Stimulated activated CD8-positive, alpha-beta memory T cell treated with anti-CD3 and anti-CD28 coated beads, Interleukin-12 subunit alpha, Interleukin-12 subunit beta, amount 100 ng/mL, for 1 hour (primary cell): ENCODE measurements at places on chromosomes 3 and 15.

GRCh38 chr3:21238661-21239060 is 512.3 kb downstream of the ZNF385D start:
- no peak for DNase-seq

GRCh38 chr15:32743411-32744140 is 25.8 kb downstream of the GREM1 start:
- no peak for DNase-seq

DNA sequence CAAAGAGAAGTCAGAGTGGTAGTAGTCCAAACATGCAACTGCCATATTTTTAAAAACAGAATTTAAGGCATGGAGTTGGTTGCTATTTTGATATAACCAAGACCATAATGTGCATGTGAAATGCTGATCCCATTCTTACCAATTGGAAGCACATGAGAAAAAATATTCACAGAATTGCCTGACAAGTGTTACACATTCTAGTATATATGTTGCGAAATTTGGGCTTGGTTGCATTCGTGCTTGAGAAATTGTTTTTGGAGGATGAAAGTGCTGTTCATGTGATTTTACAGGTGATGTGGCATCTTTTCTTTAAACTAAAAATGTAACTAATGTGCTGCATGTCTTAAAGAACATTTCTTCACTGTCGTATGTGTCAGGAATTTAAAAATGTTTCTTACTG is 199.7 kb downstream of the CHL1 start:
- no peak for DNase-seq

- DNase-seq = no peak
Measured at GRCh38 chr15:71629781-71630474, 180.4 kb upstream of the NR2E3 start.

DNA sequence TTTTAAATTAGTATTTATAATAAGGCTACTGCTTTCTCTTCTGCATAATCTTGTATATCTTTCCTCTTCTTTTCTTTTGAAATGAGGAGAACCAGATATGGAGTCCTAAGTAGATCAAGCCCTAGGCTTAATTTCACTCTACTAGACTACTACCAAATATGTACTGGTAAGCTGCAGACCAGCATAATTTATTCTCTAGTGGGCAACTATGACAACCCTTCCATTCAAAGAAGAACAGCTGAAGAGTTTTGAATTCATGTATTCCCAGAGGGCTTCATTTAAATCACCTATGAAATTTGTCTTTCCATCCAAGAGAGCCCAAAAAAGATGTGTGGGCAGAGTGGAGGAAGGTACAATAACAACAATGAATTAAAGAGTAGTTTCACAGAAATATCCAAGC is 10.0 kb downstream of the RAD18 start:
- no peak for DNase-seq

DNA sequence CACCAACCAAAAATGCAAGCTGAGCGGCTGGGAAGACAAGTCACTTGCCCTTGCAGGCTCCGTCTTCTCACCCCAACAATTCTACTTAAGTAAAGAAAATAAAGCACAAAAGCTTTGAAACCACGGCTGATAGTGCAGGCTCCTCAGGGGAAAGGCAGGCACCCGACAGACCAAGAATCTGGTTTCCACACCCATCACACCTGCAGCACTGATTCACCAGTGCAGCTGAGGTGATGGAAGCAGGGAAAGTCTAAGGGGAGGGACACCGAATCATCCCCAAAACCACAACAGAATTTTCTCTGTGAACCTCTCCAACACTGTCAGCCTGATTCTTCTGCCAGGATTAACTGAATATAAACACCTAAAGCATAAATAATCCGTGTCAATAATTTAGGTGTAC is 62.0 kb upstream of the NSMCE3 start:
- no peak for DNase-seq

DNA sequence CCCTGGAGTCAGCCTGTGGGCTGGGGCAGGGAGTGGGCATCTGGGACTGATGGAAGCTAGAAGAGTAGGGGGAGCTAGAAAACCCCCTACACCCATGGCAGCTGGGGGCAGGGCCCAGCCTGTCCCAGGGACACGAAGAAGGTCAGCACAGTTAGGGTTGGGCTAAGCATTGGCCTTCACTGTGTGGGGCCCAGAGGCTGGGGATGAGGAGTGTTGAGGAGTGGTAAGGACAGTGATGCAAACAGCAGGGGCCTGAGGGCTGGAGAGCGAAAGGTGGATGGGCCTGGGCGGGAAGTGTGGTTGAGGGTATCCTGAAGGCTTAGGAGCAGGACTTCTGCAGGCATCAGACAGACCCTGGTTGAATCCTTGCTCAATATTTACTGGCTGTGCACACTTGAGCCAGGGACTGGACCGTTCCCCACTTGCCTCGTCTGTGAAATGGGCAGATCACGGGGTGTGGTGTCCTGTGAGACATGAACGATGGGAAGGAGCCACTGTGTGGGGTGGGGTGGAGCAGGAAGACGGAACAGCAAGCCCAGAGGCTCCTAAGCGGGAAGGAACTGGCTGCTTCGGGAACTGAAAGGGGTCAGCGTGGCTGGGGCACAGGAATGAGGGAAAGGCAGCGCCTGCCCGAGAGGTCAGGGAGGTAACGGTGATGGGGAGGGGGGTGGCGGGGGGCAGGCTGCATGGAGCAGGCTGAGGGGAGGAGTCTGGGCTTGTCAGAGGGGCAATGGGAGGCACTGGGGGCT is 7.3 kb downstream of the PRKCD start:
- no peak for DNase-seq

GRCh38 chr15:27495963-27496459 is 525.0 kb downstream of the GABRG3 start:
- DNase-seq = no peak

DNA sequence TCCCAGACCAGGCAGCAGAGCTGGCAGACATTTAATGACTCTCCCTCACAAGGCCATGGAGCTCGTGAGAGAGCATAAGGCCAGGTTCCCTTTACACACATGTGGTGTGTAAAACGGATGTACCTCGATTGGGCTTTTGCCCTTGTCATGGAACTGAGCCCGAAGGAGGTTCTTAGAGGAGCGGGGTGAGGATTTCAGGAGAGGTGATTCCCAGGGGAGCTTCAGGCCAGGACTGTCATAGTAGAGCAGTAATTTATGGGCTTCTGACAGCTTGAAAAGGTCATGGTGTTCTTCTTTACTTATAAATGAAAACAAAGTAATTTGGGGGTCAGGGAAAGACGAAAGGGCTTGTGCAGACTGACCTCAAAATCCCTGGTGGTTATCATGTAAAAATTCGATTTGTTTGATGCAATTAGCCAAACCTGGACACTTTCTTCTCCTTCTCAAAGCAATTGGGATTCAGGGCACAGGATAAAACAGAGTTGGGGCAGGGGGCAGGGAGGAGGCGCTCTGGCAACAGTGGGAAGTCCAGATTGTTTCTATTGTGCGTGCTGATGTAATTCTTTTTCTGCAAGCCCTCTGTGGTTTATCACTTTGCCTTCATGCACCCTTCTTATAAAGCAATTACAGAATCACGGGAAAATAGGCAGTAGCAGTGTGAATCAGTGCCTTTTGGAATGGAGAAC is 51.0 kb downstream of the CACNA1D start:
- DNase-seq = no peak

- no peak for DNase-seq
Measured at GRCh38 chr3:132972333-132972732, 65.9 kb upstream of the TMEM108 start.

DNA sequence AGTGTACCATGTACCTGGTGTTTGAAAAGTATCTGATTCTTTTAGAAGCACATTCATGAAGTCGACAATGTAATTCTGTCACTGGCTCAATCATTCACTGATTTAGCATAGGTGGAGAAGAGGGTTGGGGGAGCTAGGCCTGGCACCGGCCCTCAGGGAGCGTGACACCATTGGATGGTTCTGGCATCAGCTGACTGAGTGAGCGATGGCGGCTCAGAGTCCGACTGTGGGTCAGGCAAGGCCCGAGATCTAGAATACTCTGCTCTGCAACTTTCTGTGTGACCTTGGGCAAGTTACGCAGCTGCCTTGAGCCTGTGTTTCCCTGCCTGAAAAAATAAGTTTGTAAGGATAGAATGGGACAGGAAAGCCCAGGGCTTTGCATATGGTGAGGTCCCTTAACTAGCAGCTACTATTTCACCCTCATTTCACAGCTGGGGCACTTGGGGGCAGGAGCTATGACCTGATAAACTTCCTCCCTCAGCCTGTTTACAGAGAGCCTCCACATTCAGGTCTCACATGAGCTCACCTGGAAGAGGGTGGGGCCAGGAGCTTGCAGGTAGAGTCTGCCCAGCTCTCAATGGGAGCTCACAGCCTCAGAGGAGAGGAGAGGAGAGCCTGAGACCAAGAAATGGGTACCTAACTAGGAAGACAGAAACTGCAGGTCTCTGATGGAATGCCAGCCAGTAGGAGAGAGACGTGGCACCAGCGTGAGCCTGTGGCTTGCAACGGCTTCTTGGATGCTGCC is 153.7 kb upstream of the TLE3 start:
- no peak for DNase-seq

DNA sequence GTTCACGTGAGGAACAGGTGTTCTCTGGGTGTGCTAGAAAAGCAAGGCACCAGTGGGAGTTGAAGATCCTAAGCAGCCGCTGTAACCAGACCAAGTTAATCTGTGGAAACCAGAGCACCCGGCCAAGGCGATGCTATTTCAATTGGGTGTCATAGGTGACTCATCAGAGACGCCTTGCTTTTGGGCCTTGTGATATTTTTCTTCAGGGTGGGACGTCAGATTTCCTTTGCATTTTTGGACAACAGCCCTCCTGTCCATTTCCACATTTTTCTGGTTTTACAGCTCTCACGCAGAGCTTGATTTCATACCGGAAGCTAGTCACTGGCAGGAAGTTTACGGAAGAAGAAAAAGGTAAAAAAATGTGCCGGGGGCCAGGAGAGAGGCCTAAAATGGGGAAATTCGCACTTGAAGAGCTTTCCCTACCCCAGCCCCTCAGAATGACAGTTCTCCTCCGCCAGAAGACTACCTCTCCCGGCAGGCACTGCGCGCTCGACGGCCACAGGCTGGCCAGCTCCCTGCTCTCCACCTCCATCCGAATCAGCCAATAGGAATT is 471 bp upstream of the KBTBD8 start:
- DNase-seq = no peak

- DNase-seq = no peak
Measured at GRCh38 chr15:98604983-98605382, 43.4 kb upstream of the IGF1R start.

DNA sequence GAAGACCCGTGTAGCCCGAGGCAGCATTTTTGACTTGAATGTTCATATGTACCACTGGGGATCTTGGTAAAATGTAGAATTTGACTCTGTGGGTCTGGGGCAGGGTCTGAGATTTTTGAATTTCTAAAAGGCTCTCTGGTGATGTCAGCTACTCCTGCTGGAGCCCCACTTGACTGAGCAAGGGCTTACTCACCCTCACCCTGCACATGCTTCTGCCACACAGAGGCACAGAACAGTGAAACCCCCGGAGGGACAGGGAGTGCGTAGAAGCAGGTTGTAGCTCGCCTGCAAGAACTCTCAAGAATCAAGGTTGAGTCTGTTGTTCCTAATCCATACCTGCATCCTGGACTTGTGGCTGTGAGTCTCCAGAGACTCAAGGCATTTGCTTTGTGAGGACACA is 41.1 kb downstream of the SLCO3A1 start:
- no peak for DNase-seq

DNA sequence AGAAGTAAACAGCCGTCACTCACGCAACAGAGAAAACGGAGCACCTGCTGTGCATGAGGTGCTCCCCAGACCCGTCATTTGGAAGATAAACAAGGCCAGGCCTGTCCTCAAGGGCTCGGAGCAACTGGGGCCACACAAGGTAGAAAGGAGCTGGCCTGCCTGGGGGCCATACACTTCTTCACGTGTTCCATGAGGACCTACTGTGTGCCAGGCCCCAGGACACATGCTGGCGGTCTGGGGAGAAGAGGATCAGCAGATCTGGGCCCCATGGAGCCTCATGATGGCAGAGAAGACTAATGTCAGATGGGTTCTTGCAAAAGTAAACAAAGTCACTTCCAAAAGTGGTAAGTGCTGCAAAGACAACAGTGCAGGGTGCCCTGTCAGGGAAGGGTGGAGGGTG is 14.3 kb downstream of the WNT7A start:
- DNase-seq = no peak
